ENCODE measurements at places on chromosomes 11 and 22. TPM values are rescaled to one million over a fixed set of nuclear protein-coding genes. Genes with fewer than 3 reads are reported as not detected.

P2RY6 gene
- 2.5 TPM for total RNA-seq

MYRF gene
- total RNA-seq: 3.7 TPM

TRIM49D1 gene
- total RNA-seq: not detected

CYP2D6 gene
- total RNA-seq: 0.37 TPM

SCGB1D2 gene
- not detected for total RNA-seq

TNNI2 gene
- 1.0 TPM for total RNA-seq

SHISAL1 gene
- total RNA-seq: 12.7 TPM

GPR83 gene
- total RNA-seq: 0.05 TPM

OR51B4 gene
- total RNA-seq: not detected

MTA2 gene
- 67.2 TPM for total RNA-seq

PTPRCAP gene
- 2.5 TPM for total RNA-seq

TEX54 gene
- not detected for total RNA-seq
